ENCODE measurements at places on chromosomes 5 and 9. TPM values are rescaled to one million over a fixed set of nuclear protein-coding genes. Genes with fewer than 3 reads are reported as not detected.

The TMC1 gene
- not detected for total RNA-seq

The OGN gene
- not detected for total RNA-seq

The PPIP5K2 gene
- 71.5 TPM for total RNA-seq

The PDE6A gene
- not detected for total RNA-seq

The CDKN2B gene
- 18.4 TPM for total RNA-seq

The PCSK1 gene
- total RNA-seq = 13.6 TPM

The MARCHF11 gene
- 1.2 TPM for total RNA-seq

DNA sequence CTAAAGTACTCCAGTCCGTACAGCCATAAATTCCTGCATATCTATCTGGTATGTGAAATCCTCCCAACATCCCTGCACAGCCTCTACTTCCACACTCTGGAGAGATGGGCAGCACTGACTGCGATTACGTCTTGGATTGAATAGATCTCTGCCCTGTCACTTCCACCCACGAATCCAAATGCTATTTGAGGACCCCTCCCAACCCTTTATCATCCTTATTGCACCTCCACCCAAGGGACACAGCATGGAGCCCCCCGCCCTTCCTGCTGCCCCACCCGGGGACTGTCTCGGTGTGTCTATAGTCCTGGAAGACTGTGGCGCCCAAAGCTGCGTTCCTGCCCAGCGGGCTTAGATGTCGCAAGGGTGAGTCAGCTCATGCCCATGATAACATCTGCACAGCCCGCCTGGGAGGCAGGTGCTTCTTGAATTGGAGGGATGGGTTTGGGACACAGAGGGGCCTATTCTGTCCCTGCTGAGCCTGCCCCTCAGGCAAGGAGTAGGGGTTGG is 105.7 kb upstream of the HAND1 start:
- DNase-seq = no peak

DNA sequence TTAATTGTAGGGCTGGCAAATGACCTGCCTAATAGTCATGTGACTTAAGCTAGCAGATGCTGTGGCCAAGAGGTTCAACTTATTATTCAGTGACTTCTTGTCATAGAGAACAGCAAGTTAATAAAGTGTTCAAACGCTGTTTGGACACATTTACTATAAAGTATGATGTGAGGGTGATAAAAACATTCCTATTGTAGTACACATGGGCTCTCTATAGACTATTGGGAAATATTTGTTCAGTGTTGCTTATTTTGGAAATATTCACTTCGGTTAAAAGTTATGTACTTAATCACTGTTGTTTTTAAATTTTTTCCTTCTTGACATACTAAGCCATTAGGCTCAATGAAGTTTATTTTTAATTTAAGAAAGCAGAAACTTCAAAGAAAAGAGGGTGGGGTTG is 345.0 kb downstream of the NNT start:
- DNase-seq = no peak

DNA sequence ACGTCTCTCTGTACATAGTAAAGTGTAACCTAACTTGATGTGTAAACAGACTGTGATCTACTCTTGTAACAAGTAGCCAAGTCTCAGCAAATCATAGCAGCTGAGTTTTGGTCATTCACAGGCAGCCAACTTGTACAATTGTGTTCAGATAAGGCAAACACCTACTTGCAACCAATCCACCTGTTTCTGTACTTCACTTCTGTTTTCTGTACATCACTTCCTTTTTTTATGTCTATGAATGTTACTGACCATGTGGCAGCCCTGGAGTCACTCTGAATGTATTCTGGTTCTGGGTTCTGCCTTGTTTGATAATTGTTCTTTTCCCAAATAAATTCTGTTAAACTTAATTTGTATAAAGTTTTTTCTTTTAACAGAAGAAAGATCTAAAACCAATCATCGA is 26.0 kb downstream of the RLN2 start:
- DNase-seq = no peak

- DNase-seq = no peak
Observed at GRCh38 chr5:161685461-161685860, at the start of gene GABRA6. TSS of gene GABRA6 (plus strand) at chr5:161685721. CDS start at chr5:161685990, 269 bp downstream.

GRCh38 chr5:155522540-155522939 is 509.0 kb downstream of the KIF4B start:
- DNase-seq = no peak

DNA sequence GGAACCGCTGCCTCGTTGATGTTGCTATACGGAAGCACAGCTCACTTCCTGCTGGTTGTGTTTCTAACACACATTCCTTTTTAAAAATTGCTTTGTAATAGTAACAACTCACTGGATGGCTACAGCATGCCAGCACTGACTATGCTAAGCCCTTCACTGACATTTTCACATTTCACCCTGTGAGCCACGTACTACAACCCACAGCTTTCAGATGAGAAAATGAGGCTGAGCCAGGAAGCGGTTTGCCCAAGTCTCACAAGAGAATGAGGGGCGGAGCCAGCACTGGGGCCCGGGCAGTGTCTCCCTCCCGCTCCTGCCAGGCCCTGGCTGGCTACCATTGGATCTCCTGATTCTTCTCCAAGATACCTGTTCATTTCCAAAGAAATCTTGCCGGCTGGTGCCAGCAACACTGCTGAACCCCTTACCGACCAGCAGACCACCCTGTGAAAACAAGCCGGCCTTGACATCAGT is 38.3 kb downstream of the FAM78A start:
- DNase-seq = no peak

DNA sequence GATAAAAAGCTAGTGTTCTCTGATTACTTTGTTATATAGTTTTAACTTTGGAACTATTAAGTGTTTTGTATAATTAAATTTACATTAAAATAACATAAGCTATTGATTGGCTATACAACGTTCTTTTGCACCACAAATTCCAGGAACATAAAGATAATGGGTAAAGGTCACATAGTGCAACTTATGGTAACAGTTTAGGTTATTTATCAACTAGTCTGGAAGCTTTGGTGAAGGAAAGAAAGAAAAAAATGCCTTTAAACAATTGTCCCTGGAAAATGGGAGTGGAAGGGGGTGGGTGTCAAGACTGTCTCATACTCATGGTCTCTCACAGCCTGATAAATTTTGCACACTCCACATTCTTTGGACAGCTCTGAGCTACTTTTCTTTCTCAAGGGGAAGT is 17.1 kb upstream of the SPARC start:
- no peak for DNase-seq

GRCh38 chr5:55773057-55773456 is 35.2 kb downstream of the DDX4 start:
- DNase-seq = no peak

- DNase-seq = no peak
Observed at GRCh38 chr9:127732444-127732843, 2.6 kb downstream of the TOR2A start.

DNA sequence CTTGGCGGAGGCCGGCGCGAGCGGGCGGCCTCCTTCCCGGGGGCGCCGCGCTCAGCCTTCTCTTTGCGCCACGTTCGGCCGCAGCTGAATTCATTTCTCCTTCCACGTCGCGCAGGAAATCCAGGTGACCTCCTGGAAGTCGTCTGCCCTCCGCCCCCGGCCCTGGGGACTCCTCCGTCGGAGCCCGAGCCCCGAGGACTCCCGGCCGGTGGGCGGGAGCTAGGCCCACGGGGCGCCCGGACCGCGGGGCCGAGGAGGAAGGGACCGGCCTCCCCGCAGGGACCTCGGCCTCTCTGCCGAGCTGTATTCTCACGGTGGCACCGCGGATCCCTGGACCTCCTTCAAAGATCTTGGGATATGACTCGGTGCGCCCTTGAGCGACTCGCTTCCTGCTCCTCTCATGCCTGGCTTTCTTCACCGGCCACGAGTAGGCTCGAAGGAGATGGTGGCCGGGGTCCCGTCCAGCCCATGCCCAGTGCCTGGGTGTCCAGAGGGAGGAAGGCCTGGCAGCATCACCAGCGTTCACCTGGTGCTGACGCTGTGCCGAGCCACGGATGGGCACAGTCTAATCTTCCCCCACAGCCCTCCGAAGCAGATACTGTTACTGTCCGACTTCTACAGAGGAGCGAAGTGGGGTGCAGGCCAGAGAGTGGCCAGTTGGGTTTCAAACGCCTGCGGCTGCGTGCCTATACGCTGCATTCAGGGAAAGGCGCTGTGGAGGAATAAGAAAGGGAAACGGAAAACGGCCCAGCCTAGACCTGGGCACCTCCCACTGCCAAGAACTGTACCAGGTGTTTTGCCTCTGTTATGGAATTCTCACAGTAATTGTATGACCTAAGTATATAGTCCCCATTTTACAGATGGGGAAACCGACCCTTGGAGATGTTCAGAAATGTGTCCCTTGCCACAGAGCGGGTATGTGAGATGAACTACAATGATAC is 47.3 kb downstream of the PAX5 start:
- DNase-seq = no peak

DNA sequence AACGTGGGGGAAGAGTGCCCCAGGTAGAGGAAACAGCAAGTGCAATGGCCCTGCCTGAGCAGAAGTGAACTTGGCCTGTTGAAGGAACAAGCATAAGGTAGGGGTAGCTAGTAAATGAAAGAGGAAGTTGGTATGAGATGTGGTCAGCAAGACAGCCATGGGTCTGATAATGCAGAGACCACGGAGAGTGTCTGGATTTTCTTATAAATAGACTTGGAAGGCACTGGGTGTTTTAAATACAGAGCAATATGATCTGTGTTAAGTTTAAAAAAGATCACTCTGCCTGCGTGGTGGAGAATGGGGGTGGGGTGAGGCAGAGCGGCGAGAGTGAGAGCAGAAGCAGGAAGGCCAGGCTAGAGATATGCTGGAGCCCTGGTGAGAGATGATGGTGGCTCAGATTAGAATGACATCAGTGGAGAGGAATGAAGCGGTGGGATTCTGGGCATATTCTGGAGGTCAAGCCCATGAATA is 4.2 kb downstream of the ADAM19 start:
- DNase-seq = no peak

- DNase-seq = no peak
Observed at GRCh38 chr9:92887880-92888338, 10.1 kb upstream of the ZNF484 start.
